Panc1 (cell line): ENCODE measurements at places on chromosomes 3 and 15.

DNA sequence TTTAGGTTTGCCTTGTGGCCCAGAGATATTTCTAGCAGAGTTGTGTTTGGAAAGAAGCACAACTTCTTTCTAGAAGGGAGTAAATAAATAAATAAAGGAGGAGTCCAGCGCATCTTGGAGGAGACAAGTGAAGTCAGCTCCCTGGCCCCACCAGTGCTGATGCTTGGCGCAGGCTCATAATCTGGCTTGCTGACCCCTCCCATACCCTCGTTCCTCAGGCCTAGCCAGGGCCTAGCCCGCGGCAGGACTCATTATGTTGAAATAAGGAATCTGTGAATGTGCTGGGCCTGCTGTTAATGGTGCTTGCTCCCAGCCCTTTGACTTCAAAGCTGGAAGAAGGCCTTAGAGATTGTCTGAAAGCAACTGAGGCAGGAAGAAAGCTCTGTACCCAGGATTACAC lies 3.1 kb downstream of the ZNF710 start:
- no peak for DNase-seq

DNA sequence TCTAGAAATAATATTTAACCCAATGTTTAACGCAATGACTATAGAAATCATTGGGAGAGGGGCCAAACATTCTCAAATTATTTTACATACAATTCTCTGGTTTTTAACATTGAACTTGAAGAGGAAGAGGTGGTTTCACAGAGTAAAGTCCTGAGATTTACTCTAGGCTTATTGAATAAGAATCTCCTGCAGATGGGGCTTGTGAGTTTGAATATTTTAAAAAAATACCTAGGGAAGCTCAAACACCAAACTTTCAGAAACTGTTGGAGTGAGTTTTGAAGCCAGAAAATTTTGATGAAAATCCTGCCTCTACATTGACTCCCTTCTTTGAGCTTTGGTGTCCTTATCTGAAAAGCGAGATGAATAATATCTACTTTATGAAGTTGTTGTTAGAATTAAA lies 906.6 kb downstream of the TUSC7 start:
- DNase-seq, result no peak

- DNase-seq, result no peak
Measured at GRCh38 chr3:145716519-145716918, 444.5 kb downstream of the PLOD2 start.

- no peak for DNase-seq
Measured at GRCh38 chr15:94477913-94478553, 246.7 kb downstream of the MCTP2 start.

DNA sequence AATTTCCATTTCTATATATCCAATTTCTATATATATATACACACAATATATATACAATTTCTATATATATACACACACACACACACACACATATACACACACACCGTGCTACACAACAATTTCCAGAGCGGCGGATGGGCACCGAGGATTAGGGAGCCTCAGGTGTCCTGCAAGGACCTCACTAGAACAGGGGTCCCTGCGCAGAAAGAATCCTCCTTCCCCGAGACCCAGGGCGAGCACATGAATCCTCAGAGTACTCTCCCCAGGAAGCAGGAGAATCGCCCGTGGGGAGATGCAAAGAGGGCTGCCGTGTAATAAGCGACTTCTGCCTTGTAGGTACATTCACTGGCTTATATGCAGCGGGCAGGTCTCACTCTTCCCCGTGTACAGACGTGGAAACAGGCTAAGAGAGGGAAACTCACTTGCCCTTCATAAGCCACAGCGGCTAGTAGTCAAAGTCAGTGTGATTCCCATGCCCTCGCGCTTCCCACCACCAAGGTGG lies 467 bp downstream of the PIF1 start:
- DNase-seq, result no peak
